Fibroblast of the aortic adventitia (primary cell): ENCODE measurements at places on chromosomes 7 and 10. TPM values are rescaled to one million over a fixed set of nuclear protein-coding genes. Genes with fewer than 3 reads are reported as not detected.
A peak's percentile ranks its signal among the peaks of the same experiment; 100 is the strongest.

DNA sequence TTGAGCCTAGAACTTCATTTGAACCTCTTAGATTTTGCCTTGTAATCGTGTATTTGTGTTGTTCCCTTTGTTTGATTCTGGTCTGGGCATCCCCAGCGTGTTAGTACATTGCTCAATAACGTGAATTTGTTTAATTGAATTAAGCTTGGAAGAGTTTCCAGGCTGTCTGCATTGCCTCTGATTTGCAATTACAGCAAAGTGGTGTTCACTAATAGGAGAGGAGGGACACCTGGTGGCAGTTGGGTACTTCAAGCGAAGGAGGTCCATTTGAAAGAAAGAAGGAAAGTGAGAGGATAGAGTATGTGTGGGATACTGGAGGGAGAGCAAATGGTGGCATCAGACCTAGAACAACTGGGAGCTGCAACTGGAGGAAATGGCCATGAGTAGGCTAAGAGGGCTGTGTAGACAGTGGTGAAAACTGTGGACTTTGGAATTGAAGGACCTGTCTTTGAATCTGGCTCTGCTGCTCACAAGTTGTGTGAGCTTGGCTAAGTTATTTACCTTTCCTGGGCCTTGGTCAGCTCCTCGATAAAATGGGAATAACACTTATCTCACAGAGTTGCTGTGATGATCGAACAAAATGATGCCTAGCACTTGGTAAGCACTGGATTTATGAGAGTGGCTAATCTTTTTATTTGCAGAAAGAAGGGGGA, 15.1 kb downstream of the LSMEM1 start:
- DNase-seq, result peak; percentile 80

GRCh38 chr7:27105301-27106031, 3.0 kb upstream of the HOXA2 start:
- DNase-seq, result peak; percentile 44

GRCh38 chr10:95415621-95416031, 124.8 kb upstream of the PDLIM1 start:
- DNase-seq, result no peak

AOC1 gene
- total RNA-seq, result not detected in 2 replicates

- peak; percentile 28 for DNase-seq
These were observed 24.6 kb downstream of the VSIR start for GRCh38 chr10:71748671-71749191.

- DNase-seq, result no peak
These were observed 63.1 kb upstream of the RAPGEF5 start for GRCh38 chr7:22420008-22420407.

GRCh38 chr10:33547976-33548375, 213.5 kb upstream of the NRP1 start:
- no peak for DNase-seq

DNA sequence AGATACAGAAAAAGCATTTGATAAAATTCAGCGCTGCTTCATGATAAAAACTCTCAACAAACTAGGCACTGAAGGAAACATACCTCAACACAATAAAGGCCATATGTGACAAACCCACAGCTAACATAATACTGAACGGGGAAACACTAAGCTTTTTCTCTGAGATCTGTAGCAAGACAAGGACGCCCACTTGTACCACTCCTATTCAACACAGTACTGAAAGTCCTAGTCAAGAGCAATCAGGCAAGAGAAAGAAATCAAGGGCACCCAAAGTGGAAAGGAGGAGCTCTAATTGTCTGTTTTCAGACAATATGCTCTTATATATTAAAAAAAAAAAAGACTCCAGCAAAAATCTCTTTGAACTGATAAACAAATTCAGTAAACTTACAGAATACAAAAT, 13.3 kb downstream of the DIP2C start:
- no peak for DNase-seq

GRCh38 chr7:75861636-75862035, 17.2 kb upstream of the RHBDD2 start:
- peak; percentile 69 for DNase-seq

DNA sequence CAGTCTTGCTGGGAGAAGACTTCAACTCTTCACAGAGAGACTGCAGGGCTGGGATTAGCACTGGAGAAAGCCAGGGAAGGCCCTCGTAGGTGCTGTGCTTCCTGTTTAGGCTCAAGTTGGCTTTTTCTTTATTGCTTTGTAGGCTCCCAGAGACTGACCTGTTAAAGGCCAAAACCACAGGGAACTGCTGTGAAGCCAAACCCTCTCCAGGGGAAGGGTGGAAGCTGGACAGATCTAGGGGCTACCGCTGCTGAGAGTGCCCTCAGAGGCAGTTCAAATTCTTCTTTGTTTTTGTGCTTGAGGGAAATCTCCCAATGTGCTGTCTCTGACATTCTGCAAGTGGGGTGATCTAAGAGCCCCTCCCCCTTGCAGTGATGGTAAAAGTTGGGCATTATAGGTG, 198.4 kb downstream of the CNTNAP2 start:
- no peak for DNase-seq

DNA sequence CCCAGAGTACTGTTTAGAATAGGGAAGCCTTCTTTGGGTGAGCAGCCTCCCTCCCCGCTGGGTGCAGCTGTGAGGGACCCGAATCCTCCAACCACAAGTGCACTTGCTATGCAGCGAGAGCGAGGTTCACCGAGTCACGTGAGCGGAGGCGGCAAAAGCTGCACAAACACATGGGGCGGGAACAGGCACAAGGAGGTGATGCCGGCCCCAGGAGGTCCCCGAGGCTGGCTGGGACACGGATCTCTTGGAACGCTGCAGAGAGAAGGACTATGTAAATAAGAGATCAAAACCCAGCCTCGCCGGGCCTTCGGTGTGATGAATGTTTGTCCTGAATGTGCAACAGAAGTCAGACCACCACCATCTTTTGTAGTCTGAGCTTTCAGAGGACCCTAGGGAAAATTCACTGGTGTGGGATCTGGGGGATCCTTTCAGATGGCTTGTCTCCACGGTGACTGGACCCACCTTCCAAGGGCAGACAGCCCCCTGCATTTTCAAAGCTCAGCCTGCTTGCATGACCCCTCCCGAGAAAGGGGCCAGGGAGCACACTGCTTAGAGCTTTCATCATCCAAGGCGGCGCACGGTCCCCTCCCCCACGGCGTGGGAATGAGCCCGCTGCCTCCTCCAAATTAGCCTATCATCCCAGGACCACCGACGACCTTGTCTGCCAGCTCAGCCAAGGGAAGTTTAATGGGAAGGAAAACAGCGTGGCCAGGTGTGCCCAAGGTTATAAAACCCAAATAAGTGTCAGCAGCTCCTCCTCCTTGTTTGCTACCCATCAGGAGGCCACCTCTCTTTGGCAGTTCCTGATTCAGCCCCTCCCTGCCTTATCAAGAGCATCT, 327.7 kb downstream of the CXCL12 start:
- no peak for DNase-seq

GRCh38 chr7:2317556-2318293, 3.5 kb upstream of the SNX8 start:
- DNase-seq, result no peak

DNA sequence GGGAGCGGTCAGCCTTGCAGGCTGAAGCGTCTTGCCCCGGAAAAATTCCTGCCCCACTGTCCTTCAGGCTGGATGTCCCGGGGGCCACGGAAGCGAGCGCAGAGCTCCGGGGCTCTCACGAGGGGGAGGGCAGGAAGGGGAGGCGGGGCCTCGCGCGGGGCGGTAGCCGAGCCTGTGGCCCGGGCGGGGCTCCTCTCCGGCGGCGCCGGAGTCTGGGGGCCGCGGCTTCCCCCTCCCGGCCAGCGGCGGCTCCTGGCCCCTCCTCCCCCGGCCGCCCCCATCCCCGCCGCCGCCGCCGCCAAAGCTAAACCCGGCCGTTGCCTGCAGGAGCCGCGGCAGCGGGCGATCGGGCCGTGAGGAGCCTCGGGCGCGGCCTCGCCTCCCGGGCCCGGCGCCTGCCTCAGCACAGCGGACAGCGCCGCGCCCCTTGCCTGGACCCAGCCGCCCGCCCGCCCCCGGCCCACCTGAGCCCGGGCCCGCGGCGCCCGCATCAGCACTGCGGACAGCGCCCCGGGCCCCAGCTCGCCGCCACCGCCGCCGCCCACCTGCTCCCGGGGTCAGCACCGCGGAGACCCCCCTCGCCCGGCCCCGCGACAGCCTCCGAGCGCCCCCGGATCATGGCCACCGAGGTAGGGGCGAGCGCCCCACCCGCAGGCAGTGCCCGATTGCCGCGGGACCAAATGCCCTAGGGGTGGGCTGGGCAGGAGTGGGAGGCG, at the start of gene GOLGA7B:
Gene GOLGA7B (plus strand): TSS at position 157 of the 716 bp plus-strand sequence. CDS start 461 bp downstream, at position 618.
- no peak for DNase-seq

DNA sequence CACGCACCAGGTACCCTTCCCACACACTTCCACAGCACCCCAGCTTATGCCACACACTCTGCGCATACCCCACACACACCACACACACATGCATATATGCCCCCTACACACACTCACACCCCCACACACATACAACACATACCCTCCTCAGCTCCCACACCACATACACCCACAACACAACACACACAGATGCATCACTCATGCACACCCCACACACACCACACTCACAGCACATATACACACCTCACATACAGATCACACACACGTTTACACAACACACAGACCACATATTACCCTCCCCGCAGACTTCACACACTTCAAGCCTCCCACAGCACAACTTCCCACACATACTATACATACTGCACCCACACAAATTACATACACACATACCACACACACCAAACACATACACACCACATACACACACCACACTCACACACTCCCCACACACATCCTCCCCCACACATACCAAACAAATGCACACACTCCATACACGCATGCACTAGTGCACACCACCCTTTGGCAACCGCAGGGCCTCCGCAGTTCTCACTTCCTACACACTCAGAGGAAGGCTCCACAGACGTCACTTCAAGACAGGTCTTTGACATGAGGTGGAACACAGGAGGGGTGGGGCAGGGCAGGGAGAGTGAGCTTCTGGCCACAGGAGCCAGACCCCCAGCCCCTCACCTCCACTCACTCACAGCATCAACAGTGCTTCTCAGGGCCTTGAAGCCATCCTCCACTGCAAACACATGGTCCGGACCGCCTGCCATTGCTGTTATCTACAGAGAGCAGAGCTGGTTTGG, 18.5 kb upstream of the ANTXRL start:
- no peak for DNase-seq

DNA sequence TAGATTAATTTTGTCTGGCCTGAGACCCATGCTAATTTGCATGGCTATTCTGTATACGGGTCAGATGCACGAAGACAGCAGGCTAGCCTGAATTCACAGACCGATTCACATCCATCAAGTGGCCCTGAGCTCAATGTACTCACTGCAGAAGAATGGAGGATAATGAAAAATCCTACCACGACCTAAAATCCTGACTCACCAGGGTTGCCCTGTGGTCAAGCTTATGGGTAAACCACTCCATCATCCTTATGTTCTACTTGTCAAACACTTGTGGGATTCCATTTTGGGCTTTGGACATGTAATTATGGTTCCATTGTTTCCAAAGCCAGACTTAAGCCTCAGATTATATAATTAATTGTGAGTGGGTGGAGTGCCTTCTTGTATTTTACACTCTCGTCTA, 110.4 kb upstream of the ZNF438 start:
- peak; percentile 53 for DNase-seq

DNA sequence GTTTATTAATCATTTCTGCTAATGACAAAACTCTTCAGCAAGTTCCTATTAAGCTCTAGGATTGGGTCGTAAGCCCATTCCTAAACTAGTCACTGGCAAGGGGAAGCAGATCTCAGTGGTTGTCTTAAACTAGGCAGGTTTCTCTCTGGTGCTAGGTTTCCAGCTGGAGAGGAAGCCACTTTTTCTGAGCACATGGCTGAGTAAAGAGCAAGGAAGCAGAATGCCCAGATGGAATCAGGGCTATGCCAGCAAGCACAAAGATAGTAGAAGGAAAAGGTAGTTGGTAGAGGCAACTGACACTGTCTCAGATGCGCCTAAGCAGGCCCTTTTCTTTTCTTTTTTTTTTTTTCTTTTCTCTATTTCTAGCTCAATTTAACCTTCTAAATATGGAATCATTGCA, 224.9 kb downstream of the EXOC4 start:
- no peak for DNase-seq

- DNase-seq, result no peak
These were observed 61.7 kb downstream of the PDGFA start for GRCh38 chr7:457814-458510.

DNA sequence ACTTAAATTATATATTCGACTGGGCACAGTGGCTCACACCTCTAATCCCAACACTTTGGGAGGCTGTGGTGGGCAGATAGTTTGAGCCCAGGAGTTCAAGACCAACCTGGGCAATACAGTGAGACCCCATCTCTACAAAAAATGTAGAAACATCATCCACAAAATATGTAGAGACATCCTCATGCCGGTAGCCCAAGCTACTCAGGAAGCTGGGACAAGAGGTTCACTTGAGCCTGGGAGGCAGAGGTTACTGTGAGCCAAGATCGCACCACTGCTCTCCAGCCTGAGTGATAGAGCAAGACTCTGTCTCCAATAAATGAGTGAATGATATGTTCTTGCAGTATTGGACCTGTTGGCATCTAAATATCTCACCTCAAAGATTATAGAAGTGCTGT, 22.6 kb upstream of the TNS3 start:
- no peak for DNase-seq
